ENCODE measurements at places on chromosomes 13 and 19. TPM values are rescaled to one million over a fixed set of nuclear protein-coding genes. Genes with fewer than 3 reads are reported as not detected.
A peak's percentile ranks its signal among the peaks of the same experiment; 100 is the strongest.

DNA sequence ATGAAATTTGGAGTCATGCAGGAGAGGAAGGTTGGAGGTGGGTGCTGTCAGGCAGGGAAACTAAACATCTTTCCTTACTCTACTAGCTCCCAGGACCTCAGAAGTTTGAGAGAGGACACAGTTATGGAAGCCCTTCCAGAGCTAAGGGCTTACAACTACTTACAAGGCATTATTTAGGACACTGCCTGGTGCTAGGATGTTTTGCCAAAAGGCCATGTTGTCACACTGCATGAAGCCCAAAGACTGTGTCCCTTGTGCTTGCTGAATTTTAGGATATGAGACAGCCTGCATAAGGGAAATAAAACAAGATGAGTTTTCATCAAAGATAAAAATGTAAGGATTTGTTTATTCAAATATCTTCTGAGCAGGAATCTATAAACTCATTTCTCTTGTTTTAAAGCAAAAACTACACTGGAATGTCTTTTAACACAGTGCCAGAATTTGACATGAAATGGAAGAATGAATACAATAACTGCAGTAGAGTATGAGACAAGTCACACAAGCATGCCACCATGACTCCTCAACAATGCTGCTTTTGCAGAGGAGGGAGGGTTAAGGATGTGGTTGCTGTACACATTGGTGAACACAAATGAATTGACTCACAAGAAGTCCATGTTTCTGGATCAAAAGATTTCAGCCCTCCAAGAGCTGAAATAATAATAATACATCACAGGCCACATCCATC, 258.4 kb downstream of the SPRY2 start:
- peak overlapping the region; percentile 15 for H3K27ac ChIP-seq
- peaks cover 29% of the 10 kb centered on the region for H3K4me1 ChIP-seq
- H3K36me3 ChIP-seq: no peaks in the 10 kb centered on the region
- DNase-seq: no peak

DNA sequence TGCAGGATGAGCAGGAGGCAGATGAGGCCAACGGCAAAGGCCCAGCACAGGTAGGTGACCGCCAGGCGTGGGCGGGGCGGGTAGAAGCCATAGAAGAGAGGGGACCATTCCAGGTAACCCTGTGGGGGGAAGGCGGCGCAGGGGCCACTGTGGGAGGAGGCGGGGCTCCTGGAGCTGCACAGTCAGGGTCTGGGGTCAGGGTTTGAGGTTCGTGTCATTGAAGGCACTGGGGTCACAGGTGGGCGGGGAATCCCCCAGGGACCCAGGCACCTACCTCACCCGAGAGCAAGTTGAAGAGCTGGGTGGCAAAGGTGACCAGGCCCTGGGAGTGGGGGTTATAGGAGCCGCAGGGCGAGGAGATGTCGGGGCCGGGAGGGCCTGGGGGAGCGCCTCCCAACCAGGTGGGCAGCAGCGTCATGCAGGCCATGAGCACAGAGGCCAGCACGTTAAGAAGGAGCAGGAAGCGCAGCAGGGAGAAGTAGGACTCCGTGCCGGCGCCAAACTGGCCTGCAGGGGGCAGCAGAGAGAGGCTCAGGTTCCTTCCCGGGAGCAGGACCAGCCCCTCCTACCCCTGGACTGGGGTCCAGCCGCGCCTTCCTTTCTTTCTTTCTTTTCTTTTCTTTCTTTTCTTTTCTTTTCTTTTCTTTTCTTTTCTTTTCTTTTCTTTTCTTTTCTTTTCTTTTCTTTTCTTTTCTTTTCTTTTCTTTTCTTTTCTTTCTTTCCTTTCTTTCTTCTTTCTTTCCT, 4.6 kb downstream of the TMC4 start:
- no peaks in the 10 kb centered on the region for H3K36me3 ChIP-seq
- H3K27me3 ChIP-seq: peaks cover 5% of the 10 kb centered on the region
- H3K4me3 ChIP-seq: no peak overlapping the region
- DNase-seq: peak; percentile 88

DNA sequence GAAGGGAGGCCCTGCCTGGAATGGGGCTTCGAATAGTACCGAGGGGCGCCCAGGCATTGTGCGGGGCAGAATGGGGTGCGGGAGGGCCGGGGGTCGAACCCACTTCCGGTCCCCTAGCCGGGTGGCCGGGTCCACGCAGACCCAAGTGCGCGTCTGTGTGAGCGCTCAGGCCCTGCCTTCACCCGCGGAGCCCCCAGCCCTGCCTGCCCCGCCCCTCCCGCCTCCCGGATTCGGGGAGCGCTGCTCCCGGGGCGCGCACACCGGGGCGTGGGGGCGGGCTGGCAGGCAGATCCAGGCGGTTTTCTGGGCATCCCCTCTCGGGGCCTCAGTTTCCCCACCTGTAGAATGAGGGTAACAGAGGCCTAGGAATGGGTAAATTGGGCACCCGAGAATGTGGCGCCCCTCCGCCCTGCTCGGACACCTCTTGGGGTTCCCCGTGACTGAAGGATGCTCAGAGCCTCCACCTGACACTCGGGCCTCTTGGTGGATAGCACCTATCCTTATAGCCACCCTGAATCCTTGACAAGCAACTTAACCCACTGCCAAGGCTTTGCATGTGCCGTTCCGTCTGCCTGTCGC, 682 bp downstream of the PIK3R2 start:
- H3K4me1 ChIP-seq: peaks cover 33% of the 10 kb centered on the region
- H3K36me3 ChIP-seq: peaks cover 3% of the 10 kb centered on the region
- no peaks in the 10 kb centered on the region for H3K27me3 ChIP-seq
- peak overlapping the region; percentile 98 for H3K27ac ChIP-seq
- DNase-seq: no peak

GRCh38 chr13:74305876-74306275, 171.7 kb upstream of the KLF12 start:
- no peaks in the 10 kb centered on the region for H3K36me3 ChIP-seq
- H3K27me3 ChIP-seq: peaks cover 2% of the 10 kb centered on the region
- no peak for DNase-seq

GRCh38 chr13:38657191-38657590, 29.7 kb upstream of the FREM2 start:
- peaks cover 54% of the 10 kb centered on the region for H3K4me1 ChIP-seq
- no peak for DNase-seq
- no peaks in the 10 kb centered on the region for H3K36me3 ChIP-seq

Gene PSG1
- not detected for total RNA-seq

GRCh38 chr19:33621811-33622504, at the start of gene CHST8:
CHST8 (plus strand) TSS chr19:33621953; CDS start chr19:33689262, 67,309 bp downstream.
- H3K4me1 ChIP-seq: peaks cover 18% of the 10 kb centered on the region
- peaks cover 5% of the 10 kb centered on the region for H3K36me3 ChIP-seq
- H3K27me3 ChIP-seq: peaks cover 82% of the 10 kb centered on the region
- no peak within 1 kb of the TSS for H3K27ac ChIP-seq

DNA sequence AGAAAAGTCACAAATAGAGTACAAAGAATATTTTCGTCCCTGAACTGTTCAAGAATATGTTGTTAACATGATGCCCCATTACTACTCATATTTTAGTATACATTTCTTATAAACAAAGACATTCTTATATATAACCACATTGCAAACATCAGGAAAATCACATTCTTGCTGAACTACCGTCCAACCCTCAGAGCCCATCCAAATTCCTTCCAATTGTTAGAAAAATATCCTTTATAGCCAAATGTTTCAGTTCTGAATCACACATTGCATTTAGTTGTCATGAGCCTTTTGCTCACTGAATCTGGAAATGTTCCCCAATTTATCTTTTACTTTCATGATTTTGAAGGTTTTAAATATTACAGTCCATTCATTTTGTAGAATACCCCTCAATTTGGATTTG, 467.8 kb upstream of the ARGLU1 start:
- no peaks in the 10 kb centered on the region for H3K27me3 ChIP-seq
- H3K4me1 ChIP-seq: peaks cover 11% of the 10 kb centered on the region
- H3K4me3 ChIP-seq: no peak overlapping the region
- H3K27ac ChIP-seq: no peak overlapping the region
- no peak for DNase-seq
